ENCODE measurements at places on chromosomes 2 and 18.

GRCh38 chr18:65587491-65587890 lies 163.3 kb upstream of the CDH7 start:
- DNase-seq = no peak

DNA sequence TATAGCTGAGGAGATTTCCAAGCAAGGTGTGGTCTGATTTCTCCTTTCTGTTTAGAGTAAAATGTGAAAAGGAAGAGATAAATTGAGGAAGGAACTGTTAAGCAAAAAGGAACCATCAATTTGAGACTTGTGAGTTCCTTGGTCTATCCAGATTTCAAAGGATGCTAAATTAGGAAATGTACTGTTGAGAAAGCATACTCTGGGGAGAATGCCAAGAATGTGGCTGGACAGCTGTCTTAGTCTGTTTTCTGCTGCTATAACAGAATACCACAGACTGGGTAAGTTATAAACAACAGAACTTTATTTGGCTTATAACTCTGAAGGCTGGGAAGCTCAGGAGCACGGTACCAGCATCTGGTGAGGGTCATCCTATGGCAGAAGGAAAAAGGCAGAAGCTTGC lies 1097.2 kb downstream of the TDRD15 start:
- DNase-seq = no peak

DNA sequence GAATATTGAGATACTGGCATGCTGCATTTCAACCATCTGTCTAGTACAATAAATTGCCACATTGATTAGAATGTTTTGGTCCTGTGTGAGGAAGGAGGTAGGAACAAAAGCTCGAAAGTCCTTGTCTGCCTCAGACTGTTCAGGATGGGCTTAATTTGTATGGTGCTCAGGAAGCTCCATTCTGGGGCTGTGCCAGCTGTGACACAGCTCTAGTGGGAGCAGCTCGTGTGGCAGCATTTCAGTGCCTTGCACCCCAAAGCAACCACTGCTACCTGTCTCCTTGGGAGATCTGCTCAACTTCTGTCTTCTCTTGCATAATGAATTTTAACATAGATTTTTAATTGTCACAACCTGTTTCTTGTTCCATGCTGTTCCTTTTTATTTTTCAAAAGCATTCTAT lies 144.4 kb upstream of the THUMPD2 start:
- no peak for DNase-seq

GRCh38 chr2:238916875-238917590 lies 69.1 kb downstream of the TWIST2 start:
- DNase-seq = no peak

GRCh38 chr2:69242651-69243051 lies 144.4 kb downstream of the GFPT1 start:
- DNase-seq = no peak

DNA sequence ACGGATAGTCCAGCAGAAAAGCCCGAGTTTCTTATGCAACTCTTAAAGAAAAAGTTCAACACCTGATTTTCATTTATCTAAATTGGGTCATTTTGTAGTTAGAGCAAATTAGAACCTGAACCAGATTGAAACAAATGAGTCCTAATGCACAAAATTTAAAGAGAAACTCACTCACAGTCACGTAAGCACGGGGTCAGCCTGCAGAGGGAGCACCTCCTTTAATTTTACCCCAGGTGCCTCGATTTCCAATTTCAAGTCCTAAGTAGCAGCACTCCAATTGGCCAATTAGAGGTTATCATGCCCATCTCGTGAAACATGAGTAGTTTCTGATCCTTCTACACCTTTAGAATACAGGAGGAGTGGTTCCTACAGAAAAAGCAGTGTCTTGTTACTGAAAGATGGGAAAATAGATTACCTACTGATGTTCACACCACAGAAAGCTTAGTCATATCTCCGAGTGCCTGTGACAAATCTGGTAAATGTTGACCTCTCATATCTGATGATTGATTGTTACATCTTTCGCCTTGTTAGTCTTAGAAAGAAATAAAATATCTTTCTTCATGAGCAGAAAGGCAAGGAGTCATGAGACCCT lies 1929.8 kb upstream of the LRRTM1 start:
- DNase-seq = no peak

- DNase-seq = no peak
Measured at GRCh38 chr18:711310-711656, 1.1 kb downstream of the ENOSF1 start.

All from activated CD4-positive, alpha-beta T cell treated with anti-CD3 and anti-CD28 coated beads for 48 hours (primary cell).